AG08395 (cell line): ENCODE measurements at places on chromosomes 6 and 20.

DNA sequence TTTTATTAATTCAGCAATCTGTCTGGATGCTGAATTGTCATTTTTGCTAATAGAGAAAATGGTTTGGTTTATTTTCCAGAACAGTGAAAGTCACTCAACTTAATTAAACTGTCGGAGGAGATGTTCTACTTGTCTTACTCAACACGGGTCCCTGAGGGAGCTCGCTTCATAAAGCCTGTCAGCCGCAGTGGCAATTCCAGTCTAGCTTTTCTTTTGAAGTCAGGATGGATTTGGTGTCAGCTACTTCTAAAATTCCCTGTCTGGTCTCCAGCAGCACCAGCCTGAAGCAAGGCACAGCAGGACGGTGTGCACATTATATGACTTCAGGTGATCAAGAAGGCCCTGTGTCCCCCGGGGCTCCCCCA lies 261.5 kb downstream of the SLC24A3 start:
- DNase-seq, result no peak

DNA sequence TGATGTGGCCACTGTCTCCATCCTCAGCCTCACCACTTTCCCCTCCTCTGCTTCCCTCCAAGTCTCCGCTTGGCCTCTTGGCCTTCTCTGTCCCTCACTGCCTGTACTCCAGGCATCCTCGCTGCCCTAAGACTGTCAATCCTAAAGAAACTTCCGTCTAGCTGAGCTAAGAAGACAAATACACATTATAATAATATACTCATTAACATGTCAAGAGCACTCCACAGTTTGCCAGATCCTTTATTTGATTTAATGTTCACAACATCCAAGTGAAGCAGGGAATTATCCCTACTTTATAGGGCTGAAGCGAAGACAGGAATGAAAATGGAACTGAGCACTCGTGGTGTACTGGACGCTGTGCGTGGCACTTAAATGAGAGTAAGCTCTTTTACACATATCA lies 72.4 kb upstream of the SLC22A23 start:
- no peak for DNase-seq

DNA sequence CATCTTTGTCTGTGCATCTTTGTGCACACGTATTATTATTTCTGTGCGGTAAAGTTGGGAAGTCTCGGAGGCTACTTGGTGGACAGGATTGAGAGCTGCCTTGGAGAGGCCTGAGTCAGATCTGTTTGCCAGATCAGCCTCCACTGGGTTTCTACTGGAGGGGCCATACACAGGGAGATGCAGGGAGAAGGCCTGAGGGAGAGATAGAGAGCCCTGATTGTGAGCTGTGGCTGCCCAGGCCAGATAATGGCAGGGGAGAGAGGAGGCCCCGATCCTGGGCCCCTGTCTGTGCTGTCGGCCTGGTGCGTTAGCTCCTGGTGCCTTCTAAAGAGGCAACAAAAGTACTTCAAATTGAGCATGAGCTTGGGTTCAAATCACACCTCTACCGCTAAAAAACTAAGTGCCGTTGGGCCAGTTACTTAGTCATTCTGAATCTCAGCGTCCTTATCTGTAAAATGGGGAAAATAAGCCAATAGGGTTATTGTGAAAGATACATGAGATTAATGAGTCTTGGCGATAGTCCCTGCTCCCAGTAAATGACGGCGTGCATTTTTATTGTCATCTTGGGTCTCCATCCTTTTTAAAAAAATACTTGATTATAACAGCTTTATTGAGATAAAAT lies 27.6 kb upstream of the ADA start:
- DNase-seq, result no peak

GRCh38 chr6:155313602-155314091 lies 637 bp downstream of the TFB1M start:
- no peak for DNase-seq

GRCh38 chr6:45724511-45724910 lies 291.1 kb downstream of the CLIC5 start:
- peak; percentile 53 for DNase-seq
